NCI-H1930 (cell line): ENCODE measurements at places on chromosomes 6 and 20.

DNA sequence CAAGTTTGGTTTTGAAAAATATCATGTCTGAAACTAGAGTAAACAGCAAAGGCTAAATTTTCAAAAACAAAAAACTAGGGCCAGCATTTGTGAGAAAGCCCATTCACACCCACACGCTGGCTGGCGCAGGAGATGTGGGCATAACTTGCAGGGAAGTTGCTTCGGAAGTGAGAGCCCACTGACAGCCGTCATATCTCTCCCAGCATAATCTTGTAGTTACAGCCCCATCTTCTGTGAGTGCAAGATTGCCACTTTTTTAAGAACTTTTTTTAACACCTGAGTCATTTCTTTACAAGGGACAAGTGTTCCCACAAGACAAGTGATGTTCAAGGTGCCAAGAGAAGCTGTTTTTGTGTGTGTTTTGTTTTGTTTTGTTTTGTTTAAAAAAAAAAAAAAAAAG, 212.5 kb upstream of the CNR1 start:
- DNase-seq = no peak

GRCh38 chr6:133242637-133243585, 1.8 kb downstream of the EYA4 start:
- DNase-seq = no peak

- no peak for DNase-seq
These were observed 58.1 kb upstream of the REV3L start for GRCh38 chr6:111541026-111541681.

DNA sequence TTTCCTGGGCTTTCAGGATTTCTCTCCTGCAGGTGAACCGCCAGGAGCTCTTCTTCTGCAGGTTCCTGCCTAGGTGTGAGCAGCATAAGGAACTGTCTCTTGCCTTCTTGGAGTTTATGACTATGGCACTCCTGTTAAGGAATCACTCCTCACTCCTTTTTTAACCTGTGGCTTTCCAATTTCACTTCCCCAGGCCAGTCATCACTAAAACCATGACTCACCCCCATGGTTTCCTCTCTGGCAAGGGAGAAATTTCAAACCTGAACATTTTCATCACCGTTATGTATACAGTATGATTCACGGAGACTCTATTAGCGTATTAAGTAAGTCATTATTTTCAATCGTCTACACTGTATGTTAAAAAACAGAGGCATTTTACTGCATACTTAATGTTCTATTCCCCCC, 78.2 kb upstream of the ARID1B start:
- no peak for DNase-seq

DNA sequence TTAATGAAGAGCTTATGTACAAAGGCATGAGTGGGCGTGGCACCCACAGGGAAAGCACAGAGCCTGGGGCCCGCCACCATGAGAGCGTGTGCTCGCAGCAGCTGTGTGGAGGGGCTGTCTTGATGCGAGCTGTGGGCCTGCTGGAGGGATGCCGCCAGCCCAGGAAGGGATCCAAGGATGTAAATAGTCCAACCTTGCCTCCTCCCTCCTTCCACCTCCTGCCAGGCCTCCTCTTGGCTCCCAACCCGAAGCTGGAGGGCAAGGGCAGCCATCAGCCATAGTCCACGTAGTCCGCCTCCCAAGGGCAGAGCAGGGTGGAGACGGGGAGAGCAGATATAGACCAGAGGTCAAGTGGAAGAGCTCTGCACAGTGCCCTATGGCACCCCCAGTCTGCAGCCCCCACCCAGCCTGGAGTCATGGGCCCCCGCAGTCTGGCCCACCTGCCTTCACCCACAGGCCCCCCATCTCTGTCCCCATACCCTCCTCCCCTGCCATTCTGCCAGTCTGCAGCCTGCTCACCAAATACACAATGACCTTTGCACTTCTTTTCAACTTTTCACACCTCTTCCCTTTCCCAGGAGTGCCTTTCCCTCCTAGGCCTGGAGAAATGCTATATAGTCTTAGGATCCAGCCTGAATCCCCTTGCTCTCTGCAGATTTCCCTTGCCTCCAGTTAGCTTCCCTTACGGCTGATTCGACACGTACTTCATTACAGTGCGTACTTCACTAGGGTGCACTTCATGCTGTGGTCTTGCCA, 77.1 kb downstream of the SHLD1 start:
- no peak for DNase-seq

DNA sequence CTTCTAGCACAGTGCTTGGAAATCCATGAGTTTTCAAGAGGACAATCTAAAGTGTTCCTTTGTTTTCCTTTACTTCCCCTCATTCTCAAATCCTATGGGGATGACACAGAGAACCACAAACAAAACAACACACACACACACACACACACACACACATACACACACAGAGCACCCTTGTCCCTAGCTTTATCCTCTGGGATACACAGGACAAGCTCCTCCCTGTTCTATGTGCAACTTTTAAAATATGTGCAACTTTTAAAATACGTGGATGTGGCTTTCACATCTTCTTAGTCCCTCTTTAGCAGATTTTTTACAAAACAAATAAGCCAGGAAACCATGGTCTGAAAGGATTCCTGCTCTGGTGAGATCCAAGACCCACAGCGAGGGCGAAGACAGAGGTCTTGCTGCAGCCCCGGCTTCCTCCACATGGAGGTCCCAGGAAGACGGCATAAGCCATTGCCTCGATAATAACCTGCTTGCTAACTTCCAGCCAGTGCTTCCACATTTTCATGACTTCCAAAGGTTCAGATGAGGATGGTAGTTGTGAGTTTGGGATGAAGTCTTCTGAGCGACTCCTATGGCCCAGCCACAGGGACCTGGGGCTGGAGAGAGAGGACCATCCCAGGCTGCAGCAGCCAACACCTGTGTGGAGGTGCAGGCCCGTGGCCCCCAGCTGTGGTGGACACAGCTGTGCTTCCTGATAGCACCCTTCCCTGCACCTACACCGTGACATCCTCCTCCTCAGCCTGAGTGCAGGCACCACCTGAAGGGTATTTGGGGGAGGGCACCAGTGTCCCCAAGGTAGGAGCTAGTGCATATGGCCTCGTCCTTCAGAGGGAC, 62.8 kb upstream of the CD93 start:
- no peak for DNase-seq

GRCh38 chr20:58852543-58853271, at the start of gene GNAS:
Gene GNAS, plus strand, starts transcription at chr20:58852716.
- DNase-seq = peak; percentile 55

GRCh38 chr20:49969234-49969633, 13.5 kb upstream of the SNAI1 start:
- DNase-seq = no peak

GRCh38 chr6:98947411-98948292, at the start of gene FBXL4:
Gene FBXL4, minus strand, starts transcription at chr6:98947946. Its CDS starts 20,958 bp downstream, at chr6:98926988.
- peak; percentile 74 for DNase-seq

- no peak for DNase-seq
These were observed 200.3 kb downstream of the RNGTT start for GRCh38 chr6:88763160-88763559.

DNA sequence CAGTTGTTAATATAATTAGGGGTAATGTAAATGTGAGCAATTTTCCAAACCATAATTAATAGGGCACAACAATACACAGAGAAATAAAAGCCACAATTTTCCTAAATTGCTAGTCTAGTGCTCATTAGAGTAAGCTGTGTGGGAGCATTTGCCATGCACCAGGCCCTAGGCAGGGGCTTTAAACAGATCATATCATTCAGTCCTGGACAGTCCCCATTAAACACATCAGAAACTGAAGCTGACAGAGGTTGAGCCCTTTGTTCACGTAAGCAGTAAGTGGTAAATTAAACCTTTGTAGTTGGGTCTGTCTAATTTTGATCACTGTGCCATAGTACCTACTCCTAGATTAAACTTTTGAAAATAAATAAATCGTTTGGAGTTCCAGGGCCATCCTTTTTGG, 931.1 kb downstream of the C6orf118 start:
- DNase-seq = peak; percentile 81

DNA sequence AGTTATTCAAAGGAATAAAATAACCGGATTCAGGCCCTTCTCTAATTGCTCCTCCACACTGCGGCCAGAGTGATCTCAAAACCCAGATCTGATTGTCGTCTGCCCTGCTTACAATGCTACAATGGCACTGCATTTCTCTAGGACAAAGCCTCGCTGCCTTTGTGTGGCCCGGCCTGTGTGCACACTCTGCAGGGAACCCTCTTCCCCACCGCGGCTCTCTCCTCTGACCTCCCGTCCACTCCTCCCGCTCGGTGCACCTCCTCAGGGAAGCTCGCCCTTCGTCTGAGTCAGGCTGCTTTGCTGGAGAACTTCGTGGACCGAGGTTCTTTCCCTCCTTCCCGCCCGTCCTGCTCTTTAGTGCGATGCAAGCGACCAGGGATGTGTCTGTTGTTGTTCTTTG, 101.6 kb upstream of the SNX9 start:
- no peak for DNase-seq

GRCh38 chr6:6790393-6790792, 201.9 kb downstream of the LY86 start:
- no peak for DNase-seq

DNA sequence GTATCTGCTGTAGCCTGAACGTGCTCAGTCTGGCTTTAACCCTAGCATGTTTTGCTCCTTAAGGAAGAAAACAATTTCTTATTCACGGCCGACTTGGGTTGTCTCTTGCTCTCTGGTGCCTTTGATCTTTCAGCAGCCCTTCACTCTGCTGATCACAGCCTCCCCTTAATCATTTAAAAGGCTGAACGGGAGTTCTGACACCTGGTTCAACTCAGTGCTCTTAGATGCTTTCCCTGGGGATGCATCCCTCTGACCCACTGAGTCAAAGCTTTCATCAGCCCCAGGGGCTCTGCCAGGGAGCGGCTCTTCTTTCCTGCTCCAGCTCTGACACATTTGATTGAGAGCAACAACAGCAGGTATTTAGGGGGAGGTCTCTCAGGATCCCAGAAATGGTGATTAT, 79.0 kb upstream of the FYN start:
- DNase-seq = no peak

DNA sequence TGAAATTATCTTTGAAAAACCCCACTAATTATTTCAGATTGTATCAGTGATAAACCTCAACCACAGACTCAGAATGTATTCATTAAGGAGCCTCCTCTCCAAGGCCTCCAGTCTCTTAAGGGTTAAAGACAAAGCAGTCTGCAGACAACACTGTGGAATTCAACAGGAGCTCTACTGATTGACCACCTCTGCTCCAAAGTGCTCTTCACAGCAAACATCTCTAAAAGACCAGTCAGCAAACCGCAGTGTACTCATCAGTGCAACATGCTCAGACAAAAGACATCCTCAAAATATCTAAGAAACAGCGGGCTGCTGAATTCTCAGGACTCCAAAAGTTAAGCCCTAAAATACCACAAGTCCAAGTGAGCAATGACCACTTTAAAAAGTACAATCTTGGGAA, 42.0 kb downstream of the UQCC1 start:
- no peak for DNase-seq

- no peak for DNase-seq
These were observed 75.2 kb downstream of the AKAP7 start for GRCh38 chr6:131210469-131210868.

GRCh38 chr6:39819228-39819627, 27.1 kb downstream of the DAAM2 start:
- DNase-seq = no peak

DNA sequence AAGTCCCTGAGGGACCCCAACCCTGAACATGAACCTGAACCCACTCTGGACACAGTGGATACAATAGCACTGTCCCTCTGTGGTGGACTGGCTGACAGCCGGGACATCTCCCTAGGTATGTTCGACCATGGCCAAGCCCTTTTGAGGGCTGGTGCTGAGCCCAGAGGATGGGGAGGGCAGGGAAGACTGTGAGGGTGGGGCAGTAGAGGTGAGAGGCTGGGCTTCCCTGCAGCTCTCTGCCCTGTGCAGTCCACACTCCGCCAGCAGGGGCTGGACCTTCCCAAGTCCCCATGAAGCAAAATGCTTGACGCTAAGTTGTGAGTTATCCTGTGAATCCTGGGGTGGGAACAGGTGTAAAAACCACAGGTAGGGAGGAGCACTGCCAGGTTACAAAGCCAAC, 11.5 kb downstream of the LPIN3 start:
- no peak for DNase-seq

DNA sequence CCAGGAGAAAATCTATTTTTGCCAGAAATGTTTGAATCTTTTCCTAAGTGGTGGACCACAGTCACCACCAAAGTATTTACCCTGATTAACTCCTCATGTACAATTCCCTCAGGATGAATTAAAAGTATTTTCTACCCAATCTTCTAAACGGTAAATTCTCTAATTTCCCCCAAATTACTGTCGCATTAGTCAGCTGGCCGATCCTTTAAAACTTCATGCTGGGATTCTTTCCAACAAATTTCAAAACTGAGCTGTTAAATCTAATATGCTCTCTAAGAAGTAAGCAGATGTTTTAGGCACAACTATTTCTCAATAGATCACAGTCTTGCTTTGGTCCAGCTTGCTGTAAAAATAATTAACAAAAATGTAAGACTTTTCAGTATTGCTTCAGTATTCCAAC, 447.2 kb downstream of the FRK start:
- DNase-seq = no peak

DNA sequence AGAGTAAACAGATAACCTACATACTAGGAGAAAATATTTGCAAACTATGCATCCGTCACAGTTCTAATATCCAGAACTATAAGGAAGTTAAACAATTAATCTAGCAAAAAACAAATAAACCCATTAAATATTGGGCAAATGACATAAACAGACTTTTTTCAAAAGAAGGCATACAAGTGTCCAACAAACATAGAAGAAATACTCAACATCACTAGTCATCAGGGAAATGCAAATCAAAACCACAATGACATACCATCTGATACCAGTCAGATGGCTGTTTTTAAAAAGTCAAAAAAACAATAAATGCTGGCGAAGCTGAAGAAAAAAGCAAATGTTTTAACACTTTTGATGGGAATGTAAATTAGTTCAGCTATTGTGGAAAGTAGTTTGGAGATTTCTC, 1117.7 kb upstream of the MAP3K7 start:
- no peak for DNase-seq

GRCh38 chr6:148112851-148113319, 229.8 kb upstream of the SASH1 start:
- DNase-seq = no peak

- no peak for DNase-seq
These were observed 111.7 kb upstream of the CD93 start for GRCh38 chr20:23197836-23198235.

- no peak for DNase-seq
These were observed 28.5 kb upstream of the SCUBE3 start for GRCh38 chr6:35185302-35185681.

- no peak for DNase-seq
These were observed 94.0 kb downstream of the ADGRG6 start for GRCh38 chr6:142395768-142396231.

GRCh38 chr20:3595541-3595940, 67.7 kb downstream of the GFRA4 start:
- DNase-seq = no peak

DNA sequence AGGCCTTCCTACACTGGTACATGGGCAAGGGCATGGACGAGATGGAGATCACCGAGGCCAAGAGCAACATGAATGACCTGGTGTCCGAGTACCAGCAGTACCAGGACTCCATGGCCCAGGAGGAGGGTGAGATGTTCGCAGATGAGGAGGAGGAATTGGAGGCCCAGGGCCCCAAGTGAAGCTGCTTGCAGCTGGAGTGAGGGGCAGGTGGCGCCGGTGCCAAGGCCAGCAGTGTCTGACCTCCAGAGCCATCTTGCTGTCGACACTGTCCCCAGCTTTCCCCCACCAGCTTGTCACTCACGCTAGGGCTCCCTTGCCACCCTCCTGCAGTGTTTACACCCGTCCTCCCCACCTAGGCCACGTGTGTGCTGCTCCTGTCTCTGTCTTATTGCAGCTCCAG, 12.2 kb downstream of the GABRR2 start:
- no peak for DNase-seq

GRCh38 chr6:14023855-14024254, 93.7 kb upstream of the CD83 start:
- DNase-seq = no peak

- DNase-seq = no peak
These were observed 13.4 kb downstream of the CST3 start for GRCh38 chr20:23624324-23624691.
